ENCODE measurements at places on chromosomes 4 and X. TPM values are rescaled to one million over a fixed set of nuclear protein-coding genes. Genes with fewer than 3 reads are reported as not detected.

GRCh38 chr4:165191814-165192499 lies 15.4 kb upstream of the KLHL2 start:
- no peak for DNase-seq

DNA sequence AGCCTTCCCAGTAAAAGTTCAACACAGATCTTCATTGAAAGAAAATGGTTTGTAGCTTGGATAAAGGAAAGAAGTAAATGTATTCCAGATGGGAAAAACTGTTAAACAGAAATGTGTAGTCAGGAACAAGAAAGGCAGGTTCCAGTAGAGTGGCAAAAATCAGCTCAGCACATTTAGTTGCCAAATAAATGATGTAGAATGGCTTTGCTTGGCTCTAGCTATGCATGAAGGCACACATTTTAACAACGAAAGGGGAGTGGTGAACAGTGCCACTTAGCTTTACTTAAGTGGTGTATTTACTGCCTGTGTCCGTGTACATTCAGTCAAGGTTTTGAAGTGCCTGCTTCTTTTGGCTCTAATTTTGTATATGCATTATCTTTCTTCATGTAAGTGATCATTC lies 644.5 kb upstream of the ATOH1 start:
- DNase-seq = peak; percentile 31

- DNase-seq = no peak
Measured at GRCh38 chrX:123740536-123740935, 7.7 kb upstream of the THOC2 start.

DNA sequence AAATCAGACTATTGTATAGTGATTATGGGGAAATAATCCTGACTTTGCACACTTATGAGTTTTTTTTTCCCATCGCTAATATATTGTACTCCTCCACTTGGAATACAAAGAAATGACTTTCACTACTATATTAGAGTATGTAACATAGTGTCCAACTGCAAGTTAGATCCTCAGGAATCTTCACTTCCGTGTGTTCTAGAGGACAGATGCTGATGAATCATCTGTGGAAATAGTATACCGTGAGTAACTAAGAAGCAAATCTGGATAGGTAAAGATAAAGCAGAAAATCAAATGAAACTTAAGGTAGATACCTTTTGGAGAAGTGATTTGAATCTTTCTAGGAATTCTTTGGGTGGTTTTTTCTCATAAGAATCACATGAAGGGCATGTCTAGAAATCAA lies 8.3 kb downstream of the IL21 start:
- DNase-seq = no peak

GRCh38 chr4:30832639-30833038 lies 112.5 kb downstream of the PCDH7 start:
- no peak for DNase-seq

The INTU gene
- 21.7 TPM for polyA plus RNA-seq

Data from right renal pelvis (tissue), 4 donors.